ENCODE measurements at places on chromosomes 12 and 14. TPM values are rescaled to one million over a fixed set of nuclear protein-coding genes. Genes with fewer than 3 reads are reported as not detected.

GARIN6 gene
- total RNA-seq = not detected

TMEM119 gene
- total RNA-seq = 0.14 TPM

CMKLR1 gene
- total RNA-seq = not detected

ACACB gene
- 7.3 TPM for total RNA-seq

DIO3 gene
- total RNA-seq = 0.06 TPM

TAC3 gene
- not detected for total RNA-seq

CLIP1 gene
- 54.8 TPM for total RNA-seq
